ENCODE measurements at places on chromosomes 6 and 20. TPM values are rescaled to one million over a fixed set of nuclear protein-coding genes. Genes with fewer than 3 reads are reported as not detected.

EPHA7 gene
- total RNA-seq, result 0.05 TPM

ADTRP gene
- 0.19 TPM for total RNA-seq

COL11A2 gene
- 0.83 TPM for total RNA-seq

CALHM4 gene
- not detected for total RNA-seq

CD24 gene
- total RNA-seq, result 307 TPM

RBM24 gene
- 7.9 TPM for total RNA-seq

RREB1 gene
- 10.7 TPM for total RNA-seq

TULP1 gene
- total RNA-seq, result not detected

E2F1 gene
- total RNA-seq, result 30.6 TPM

HMGCLL1 gene
- total RNA-seq, result 0.13 TPM

RPL7L1 gene
- 82.5 TPM for total RNA-seq

ZNF451 gene
- total RNA-seq, result 8.9 TPM

CLPSL1 gene
- not detected for total RNA-seq

TREM1 gene
- 0.17 TPM for total RNA-seq

SPTLC3 gene
- total RNA-seq, result 0.13 TPM

TNXB gene
- 0.41 TPM for total RNA-seq

PKHD1 gene
- not detected for total RNA-seq

CRISP2 gene
- not detected for total RNA-seq

GSTA4 gene
- total RNA-seq, result 9.2 TPM

ROMO1 gene
- 343 TPM for total RNA-seq

OR2H2 gene
- not detected for total RNA-seq

MEI4 gene
- not detected for total RNA-seq

ESR1 gene
- total RNA-seq, result 0.02 TPM

GPR6 gene
- not detected for total RNA-seq
